Foreskin keratinocyte (primary cell): ENCODE measurements at places on chromosomes 1 and 21. TPM values are rescaled to one million over a fixed set of nuclear protein-coding genes. Genes with fewer than 3 reads are reported as not detected.
A peak's percentile ranks its signal among the peaks of the same experiment; 100 is the strongest.

GRCh38 chr1:221777431-221778072, 35.7 kb upstream of the DUSP10 start:
- DNase-seq: no peak

GRCh38 chr1:2097386-2098300, 47.4 kb downstream of the PRKCZ start:
- DNase-seq: peak; percentile 6

GRCh38 chr1:228288536-228289238, 80.8 kb downstream of the OBSCN start:
- DNase-seq: no peak

- DNase-seq: no peak
Observed at GRCh38 chr1:5597991-5598823, 394.0 kb downstream of the NPHP4 start.

GRCh38 chr1:235649368-235650163, at the start of gene GNG4:
TSS of gene GNG4 (minus strand) at chr1:235649784. CDS start at chr1:235583838, 65,946 bp downstream.
- no peak for DNase-seq

DNA sequence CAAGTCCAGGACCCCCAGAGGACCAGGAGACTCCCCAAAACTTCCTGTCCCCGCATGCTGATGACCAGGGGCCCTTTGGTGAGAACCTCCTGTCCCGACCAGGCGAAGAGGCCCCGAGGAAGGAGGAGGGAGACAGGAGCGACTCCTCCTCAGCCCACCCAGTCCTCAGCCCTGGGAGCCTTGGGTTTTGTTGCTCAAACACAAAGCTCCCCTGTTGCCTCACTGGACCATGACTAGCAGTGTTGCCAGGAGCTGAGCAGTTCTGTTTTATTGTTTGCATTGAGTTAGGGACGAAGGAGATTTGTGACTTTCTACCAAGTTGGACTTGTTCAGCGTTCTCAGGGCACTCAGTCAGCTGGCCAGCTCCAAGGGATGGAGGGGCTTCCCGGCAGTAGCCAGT, 10.0 kb downstream of the UMODL1 start:
- DNase-seq: no peak

GRCh38 chr1:41650028-41650880, 165.8 kb upstream of the EDN2 start:
- DNase-seq: no peak

DNA sequence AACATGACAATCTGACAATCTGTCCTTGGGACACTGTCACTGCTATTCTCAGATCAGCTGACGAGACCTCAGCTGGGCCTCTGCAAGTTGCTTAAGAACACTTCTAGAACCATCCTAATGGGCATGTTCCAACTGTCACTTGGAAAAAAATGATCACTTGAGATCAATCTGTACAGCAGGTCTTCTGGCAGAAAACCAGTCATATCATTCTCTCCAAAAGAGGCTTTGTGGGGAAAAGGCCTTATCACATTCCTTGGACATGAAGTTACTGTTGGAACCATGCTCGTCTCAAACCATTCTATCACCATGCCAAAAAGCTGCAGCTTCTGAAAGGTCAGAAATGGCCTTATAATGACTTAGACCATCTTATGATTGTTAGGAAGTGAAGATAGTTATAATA, 744.2 kb downstream of the USP25 start:
- DNase-seq: no peak

- DNase-seq: peak; percentile 65
Observed at GRCh38 chr1:230320804-230321203, 105.3 kb downstream of the PGBD5 start.

DNA sequence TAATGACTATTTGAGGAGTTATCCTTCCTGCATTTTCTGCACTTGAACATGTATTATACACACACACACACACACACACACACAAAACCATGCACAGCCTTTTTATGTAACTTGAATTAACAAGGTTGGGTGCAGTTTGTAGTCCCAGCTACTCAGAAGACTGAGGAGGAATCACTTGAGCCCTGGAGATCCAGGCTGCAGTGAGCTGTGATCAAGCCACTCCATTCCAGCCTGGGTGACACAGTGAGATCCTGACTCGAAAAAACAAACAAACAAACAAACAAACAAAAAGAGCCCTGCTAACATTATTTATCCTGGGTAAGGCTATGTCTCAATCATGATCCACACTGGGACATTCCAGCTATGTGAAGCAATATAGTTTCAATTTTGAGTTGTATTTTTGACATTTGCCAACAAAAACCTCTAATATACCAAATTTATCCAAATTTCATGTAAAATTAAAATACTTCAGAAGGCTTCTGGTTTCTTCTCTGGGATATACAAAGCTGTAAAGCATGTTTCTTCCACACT, 156.8 kb downstream of the NTPCR start:
- DNase-seq: no peak

DNA sequence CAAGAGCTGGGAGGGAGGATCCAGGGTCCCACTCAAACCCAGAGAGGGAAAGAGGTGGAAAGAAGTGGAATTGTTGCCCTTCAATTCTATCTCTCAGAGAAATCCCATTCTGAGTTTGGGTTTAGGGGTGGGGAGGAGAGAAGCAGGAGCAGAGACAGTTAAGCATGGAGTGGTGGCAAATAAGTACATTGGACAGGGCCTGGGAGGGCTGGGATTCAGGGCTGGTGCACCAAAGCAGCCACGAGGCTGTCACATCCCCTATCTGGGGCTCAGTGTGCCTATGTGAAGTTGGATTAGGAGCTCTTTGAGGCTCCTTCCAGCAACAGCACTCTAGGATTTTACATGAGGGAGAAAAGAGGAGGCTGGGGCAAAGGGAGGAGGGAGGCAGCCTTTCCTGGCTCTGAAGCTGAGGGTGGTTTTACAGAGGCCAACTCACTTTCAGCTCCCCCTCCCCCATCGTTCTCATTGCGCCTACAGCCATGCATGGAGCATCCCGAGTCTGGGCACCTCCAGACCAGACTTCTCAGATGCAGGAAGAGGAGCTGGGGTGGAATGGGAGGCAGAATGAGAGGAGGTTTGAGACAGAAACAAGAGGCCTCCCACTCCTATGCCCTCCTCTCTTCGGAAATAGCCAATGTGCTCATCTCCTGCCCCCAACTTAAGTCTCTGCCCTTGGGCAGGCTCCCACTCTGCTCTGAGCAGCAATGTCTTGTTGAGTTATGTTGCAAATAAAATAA, 3.0 kb upstream of the SYT6 start:
- no peak for DNase-seq

- no peak for DNase-seq
Observed at GRCh38 chr1:157110003-157110402, 10.4 kb upstream of the ETV3L start.

Gene LCE1F
- 0.42 and 0.61 TPM in 2 replicates for total RNA-seq

Gene ALPL
- total RNA-seq: 1.2 TPM in 1 of 2 replicates, not detected in the other

Gene CRYZ
- total RNA-seq: 33.9 and 62.5 TPM in 2 replicates

Gene LCE1E
- 0.28 and 0.51 TPM in 2 replicates for total RNA-seq

Gene LAMB3
- 1,286 and 1,603 TPM in 2 replicates for total RNA-seq

Gene CELA3B
- total RNA-seq: not detected in 2 replicates

Gene FAM163A
- not detected in 2 replicates for total RNA-seq

Gene OR10J1
- not detected in 2 replicates for total RNA-seq
